ENCODE measurements at places on chromosomes 5 and 9.

DNA sequence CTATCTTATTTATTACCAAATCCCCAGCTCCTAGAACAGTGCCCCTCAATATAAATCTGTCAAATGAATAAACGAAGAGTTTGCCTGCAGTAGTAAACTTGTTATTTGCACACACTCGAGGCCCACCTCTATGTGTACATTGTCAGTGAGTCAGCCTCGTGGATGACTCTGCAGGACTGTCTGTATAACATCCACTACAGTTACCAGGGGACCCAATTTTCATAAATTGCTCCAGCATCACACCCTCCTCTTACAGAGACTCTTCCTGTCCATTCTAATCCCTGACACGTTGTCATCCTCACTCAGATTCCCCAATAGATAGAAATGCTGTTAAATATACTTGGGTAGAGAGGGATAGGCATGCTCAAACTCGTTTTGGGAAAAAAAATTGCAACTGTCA lies 478.5 kb downstream of the RAB3C start:
- DNase-seq = no peak

DNA sequence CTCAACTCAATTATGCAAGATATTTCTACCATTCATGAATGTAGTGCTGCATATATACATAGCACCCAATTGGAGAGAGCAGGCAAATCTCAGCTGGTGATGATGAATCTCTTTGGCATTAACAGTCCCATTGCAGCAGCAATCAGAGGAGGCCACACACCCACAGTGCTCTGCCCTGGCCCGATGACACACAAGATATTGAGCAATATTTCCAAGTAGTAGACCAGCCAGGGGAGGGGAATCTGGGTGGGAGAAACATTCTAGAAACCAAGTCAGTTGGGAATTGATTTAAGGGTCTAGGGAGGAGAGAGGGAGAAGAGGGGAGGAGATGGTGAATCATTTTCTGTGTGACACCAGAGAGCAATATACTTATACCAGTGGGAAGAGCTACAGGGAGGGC lies 14.9 kb upstream of the C5orf63 start:
- no peak for DNase-seq

GRCh38 chr9:13144166-13144775 lies 135.2 kb downstream of the MPDZ start:
- no peak for DNase-seq

GRCh38 chr9:116741086-116741740 lies 54.1 kb downstream of the TRIM32 start:
- no peak for DNase-seq

DNA sequence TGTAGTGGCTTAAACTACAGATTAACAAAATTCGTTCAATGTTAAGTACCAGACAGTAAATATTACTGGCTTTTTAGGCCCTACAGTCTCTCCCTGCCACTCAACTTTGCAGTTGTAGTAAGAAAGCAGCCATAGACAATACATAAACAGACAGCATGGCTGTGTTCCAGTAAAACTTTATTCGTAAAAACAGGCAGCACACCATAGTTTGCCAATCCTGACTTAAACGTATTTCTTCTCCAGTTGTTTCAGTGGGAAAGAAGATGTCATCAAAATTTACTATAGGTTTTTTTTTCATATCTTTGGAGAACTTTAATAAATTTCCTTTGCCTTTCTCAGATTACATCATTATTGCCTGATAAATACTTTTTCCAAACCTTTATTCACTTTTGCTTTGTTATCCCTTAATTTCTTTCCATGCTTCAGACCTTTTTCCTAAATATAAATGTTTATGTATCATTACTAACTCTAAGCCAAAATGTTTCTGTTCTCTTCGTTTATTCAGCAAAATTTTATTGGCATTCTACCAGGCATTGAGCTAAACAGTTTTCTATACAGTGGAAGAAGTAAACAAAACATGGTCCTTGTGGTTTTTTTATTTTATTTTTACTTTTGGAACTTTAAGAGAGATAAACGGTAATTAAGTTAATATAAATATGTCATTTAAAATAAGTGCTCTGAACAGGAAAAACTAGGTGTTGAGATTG lies 64.5 kb downstream of the SLF1 start:
- no peak for DNase-seq

- DNase-seq = no peak
Measured at GRCh38 chr9:113886466-113886865, 10.4 kb downstream of the ZNF618 start.

GRCh38 chr5:63686938-63687337 lies 275.3 kb downstream of the HTR1A start:
- DNase-seq = no peak

- DNase-seq = peak; percentile 77
Measured at GRCh38 chr9:16191691-16192402, 639.0 kb downstream of the CCDC171 start.

DNA sequence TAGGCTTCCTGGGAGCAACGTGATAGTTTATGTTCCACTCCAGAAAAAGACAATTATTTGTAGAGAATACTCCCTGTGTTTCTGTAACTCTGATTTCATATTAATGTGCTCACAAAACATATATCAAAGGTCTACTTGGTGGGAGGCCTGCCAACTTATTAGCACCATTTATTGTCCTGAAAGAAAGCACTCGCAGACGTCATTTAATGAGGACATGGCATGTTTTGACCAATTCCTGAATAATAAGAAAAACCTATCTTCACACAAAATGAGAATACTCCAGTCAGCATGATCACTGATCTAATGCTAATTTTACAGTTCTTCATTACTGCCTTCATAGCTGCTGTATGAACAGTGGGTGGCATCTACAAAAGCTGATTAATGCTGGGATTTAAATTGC lies 46.4 kb upstream of the RASEF start:
- no peak for DNase-seq

DNA sequence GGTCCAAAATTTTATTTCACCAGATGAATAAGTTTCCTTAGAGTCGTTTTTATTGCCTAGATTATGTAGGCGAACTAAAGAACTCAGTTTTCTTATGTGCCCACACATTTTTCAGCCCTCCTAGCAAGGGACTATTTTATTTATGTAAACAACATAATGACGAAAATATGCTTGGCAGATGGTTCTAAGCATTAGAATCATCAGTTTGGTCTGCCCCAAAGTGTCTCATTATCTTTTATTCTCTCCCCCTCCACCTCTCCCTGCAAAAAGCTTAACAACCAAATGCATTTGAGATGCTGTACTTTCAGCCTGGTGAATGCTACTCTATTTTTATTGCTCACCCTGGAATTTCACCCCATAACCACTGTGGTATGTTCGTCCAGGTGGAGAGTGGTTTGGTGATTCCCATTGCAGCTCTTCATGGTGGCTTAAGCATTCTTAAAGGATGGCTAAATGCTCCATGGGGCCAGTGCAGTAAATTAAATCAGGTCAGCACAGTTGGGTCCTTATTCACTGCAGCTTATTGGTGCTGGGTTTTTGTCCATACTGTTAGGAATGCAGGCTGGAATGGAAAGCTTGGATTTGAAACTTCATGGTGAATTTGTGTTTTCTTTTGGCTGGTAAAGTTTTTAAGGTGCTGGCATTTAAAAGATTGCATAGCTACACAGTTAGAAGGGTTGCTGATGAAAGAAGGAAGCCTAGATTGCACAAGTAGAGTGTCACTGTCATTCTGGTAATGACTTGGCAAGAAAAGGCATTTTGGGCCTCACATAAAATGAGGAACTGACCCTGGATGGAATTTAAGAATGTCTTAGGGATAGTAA lies 39.2 kb downstream of the TLE4 start:
- no peak for DNase-seq

- DNase-seq = no peak
Measured at GRCh38 chr9:135815830-135816650, 91.3 kb downstream of the CAMSAP1 start.

DNA sequence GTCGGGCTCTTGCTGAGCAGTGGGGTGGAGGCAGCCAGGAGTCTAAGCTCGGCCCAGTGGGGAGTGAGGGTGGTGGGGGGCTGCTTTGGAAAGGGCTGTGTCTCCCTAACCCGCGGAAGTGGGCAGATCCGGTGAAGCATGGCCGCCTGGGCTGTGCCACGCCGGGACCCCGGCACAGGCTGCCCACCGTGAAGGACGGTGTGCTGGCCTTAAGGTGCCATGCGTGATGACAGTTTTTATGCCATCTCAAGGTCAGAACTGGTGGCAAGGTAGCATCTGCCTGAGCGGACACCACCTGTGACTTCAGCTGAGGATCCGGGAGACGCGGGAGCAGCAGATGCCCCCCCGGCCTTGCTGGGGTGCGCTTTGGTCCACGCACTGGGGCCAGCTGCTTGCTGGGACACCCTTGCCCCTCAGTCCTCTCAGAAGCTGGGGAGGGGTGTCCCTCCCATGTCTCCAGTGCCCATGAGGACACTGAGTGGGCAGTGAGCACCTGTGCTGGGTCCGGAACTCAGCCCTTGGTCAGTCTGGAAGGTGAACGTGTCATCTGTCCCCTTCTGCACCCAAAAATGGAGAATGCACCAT lies 53.9 kb downstream of the AHRR start:
- DNase-seq = peak; percentile 26

DNA sequence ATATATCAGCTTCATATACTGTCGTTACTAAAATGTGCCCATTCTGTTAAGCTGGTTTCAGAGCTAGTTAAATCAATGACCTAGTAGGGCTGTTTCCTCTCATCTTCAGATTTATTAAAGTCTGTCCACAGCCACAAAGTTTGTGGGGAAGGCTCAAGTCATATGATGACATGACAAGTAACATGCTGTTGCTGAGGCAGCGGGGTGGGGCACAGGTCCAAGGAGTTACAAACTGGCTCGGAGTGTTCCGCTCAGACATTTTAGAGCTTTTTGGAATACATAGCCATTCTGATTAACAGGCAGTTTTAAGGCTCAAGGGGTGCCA lies 2.7 kb upstream of the ANP32B start:
- no peak for DNase-seq

- DNase-seq = no peak
Measured at GRCh38 chr9:111052791-111053190, 14.5 kb upstream of the LPAR1 start.

DNA sequence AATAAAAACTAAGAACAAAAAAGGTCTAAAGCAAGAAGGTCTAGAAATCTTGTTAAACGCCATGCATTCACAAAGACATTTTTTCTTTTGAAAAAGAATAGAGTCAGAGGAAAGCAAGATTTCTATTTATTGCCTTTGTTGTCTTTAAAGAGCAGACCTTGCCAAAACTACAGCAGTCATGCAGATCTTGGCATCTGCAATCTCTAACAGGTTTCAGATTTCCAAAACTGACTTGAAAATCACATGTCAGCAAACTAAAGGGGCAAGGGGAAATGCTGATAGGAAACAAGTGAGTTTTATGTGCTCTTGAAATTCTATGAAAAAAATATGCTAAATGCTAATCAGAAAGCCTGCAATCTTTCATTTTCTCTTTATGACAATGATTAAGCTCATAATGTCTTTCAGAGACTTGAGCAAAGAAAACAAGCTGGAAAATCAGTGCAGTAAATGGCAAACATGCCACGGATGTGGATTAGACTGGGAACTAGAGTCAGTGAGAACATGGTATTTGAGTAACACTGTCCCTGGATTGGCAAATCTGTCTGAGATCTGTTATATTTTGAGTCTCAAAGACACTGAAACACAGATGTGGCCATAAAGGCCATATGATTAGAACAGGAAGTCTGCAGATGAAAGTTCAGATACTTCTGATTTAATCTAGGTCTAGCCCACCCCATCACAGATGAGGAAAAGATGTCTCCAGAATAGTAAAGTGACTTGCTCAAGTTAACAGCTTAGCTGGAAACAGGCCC lies 361.4 kb upstream of the RPS23 start:
- DNase-seq = no peak

GRCh38 chr5:156329171-156329611 lies 2.2 kb downstream of the SGCD start:
- no peak for DNase-seq

GRCh38 chr5:105878402-105878801 lies 1792.3 kb downstream of the EFNA5 start:
- DNase-seq = no peak

GRCh38 chr5:64688965-64689364 lies 1.3 kb upstream of the SHISAL2B start:
- DNase-seq = no peak

GRCh38 chr5:112983363-112983762 lies 6.8 kb downstream of the DCP2 start:
- DNase-seq = no peak

- DNase-seq = no peak
Measured at GRCh38 chr9:12988258-12988657, 213.4 kb downstream of the LURAP1L start.

DNA sequence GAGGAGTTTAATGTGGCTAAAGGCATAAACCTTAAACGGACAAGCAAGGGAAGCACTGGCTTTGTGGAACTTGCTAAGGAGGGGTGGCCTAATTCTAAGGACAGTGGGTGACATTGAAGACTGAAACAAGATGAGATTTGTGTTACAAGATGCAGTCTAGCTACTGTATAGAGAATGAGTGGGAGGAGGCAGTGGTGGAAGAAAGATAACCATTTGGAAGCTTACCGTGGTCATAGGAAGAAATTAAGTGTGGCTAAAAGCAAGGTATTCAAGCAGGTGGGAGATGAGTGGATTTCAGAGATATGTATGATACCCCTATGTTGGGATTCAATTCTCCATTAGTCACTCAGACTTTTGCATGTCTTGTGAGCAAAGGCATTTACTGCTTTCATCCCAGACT lies 4.6 kb downstream of the PAM start:
- no peak for DNase-seq

GRCh38 chr9:95009459-95009858 lies 283.0 kb downstream of the AOPEP start:
- DNase-seq = no peak

- peak; percentile 43 for DNase-seq
Measured at GRCh38 chr9:128068386-128069205, 564 bp downstream of the SLC25A25 start.

Measured in SK-N-SH (cell line).